ENCODE measurements at places on chromosomes 7 and 10.

DNA sequence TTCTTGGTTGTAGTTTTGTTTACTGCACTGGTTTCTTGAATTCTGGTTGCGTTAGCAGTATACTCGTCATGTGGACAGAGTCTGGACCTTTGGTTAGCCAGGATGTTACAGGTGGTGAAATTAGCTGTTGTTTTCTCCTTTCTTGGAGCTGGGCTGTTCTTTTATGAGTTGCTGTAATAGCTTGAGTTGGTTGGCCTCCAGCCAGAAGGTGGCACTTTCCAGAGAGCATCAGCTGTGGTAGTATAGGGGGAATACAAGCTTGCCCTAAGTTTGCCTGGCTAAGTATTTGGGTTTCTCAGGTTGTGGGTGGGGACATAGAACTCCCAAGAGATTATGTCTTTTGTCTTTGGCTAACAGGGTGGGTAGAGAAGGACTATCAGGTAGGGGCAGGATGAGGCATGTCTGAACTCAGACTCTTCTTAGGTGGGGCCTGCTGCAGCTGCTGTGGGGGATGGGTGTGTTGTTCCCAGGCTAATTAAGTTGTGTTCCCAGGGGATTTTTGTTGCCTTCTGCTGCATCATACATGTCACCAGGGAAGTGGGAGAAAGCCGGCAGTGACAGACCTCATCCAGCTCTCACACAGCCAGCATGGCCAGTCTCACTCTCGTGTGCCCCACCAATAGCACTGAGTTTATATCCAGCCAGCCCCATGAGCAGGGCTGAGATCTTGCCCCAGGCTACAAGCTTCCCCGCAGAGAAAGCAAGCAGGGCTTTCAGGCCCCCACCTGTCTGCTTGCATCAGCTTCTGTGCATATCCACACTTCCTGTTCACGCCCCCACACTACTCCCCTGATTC, 246.7 kb upstream of the TPK1 start:
- DNase-seq = no peak

DNA sequence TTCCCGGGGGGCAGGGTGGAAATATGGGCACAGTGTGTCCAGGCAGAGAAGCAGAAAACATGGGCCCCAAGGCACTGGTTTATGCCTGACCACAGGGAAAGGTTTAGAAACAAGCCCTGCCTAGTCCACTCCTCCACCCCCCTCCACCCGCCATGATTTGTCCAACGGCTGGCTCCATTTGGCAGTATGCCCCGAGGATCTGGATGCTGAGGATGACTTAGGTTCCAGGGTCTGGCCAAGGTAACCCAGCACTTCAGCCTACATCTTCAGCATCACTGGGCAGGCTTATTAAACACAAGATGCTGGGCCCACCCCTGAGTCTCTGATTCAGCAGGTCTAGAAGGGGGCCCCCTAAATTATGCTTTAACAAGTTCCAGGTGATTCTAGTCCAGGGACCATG, 121.9 kb downstream of the RALA start:
- DNase-seq = no peak

DNA sequence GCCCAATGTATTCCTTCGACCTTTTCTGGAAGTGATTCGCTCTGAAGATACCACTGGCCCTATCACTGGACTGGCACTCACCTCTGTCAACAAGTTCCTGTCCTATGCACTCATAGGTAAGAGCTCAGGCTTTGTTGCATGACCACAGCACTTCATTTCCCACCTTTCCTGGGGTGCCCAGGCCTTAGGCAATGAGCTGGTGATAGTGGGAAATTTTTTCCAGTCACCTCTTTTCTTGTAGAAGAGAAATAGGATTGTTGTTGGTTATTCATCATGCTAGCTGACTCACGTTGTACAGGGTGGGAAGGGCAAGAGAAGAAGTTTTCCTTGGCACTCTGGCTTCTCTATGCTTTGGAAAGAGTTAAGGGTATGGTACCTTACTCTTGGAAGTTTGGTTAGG, 51.4 kb upstream of the NFKB2 start:
- no peak for DNase-seq

DNA sequence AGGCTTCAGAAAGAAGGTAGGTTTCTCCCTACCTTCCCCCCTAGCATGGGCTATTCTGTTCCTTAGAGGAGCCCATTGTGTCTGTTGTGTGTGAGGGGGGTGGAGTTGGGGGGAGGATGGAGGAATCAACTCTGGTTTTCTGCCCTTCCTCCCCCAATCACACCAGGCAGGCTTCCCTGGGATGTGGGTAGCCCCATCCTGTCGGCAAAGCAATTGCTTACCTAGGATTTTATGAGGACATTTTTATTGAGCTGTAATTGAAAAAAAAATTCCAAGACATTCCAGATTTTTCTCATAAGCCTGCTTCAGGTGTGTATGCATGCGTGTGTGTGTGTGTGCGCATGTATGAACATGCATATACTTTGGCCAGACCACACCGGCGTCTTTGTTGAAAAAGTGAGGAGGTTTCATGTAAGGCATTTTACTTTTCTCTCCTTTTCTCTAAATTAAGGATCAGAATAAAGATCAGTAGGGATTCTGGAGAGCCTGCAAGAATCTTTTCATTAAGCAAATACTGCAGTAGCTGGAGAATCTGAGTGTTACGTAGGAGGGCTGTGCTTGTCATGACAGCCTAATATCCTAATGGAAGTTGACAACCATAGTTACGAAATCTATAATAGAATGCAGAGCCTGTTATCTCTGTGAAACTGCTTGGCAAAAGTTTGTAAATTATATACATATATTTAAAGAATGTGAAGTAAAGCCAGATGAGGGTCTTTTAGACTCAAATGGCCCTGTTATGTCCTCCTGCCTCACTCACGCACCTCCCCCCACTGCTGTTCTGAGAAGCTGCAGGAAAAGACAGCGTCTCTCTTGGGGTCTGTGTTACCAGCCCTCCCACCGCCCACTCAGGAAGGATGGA, 27.3 kb upstream of the SAMD8 start:
- DNase-seq = no peak

GRCh38 chr10:5560142-5560816, 35.5 kb downstream of the CALML3 start:
- no peak for DNase-seq

DNA sequence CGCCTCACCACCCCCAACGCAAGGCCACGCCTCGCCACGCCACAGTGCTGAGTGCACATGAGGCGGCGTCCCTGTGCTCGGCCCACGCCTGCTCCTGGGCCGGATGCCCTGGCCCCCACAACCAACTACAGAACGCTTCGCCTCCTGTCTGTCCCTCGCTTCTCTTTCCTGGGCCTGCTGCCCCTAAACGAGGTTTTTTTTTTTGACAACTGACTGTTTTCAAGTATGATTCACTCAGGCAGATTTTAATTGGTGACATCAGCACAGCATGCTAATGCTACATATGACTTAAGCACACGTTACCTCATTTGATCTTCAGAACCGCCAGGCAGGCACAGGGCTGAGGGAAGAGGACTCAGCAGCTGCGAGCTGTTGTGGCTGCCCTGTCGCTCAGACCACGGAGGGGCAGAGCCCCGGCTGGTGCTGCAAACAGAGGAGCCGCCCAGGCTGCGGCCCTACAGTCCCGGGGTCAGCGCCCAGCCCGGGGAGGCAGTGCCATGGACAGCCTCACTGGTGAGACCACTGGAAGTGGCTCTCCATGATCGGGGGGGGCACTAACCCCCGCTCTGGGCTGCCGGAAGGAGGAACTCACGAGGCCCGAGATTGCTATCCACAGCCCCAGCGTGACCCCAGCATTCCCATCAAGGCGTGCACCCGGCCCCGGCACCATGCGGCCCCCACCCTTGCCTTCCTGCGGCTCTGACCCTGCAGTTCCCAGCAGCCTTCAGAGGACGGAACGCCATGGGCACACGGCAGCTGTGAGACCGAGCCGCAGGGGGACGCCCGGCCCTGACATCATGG, 212.8 kb downstream of the MAD1L1 start:
- DNase-seq = peak; percentile 84

DNA sequence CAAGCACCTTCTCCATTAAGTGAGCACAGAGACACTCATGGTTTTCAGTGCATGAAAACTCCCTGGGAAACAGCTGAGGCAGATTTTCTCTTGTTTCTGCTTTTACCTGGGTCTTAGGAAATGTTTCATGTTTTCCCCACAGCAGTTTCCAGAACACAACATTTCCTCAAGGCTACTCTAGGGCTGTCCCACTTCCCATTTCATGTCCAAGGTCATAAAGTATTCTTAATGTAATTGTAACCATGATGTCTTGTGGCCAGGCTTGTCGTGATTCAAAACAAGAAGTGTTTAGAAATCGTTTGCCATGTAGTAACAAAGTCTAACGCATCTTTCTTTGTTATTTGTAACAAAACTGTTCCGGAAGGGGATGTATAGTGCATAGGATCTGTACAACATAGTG, 83.8 kb upstream of the NRP1 start:
- DNase-seq = no peak

GRCh38 chr7:33130184-33130583, 820 bp downstream of the BBS9 start:
- DNase-seq = no peak

GRCh38 chr7:3301449-3301731, 338 bp downstream of the SDK1 start:
- no peak for DNase-seq

GRCh38 chr10:70650718-70651117, 21.6 kb upstream of the ADAMTS14 start:
- no peak for DNase-seq

Data from left cardiac atrium (tissue), 4 donors.